CD4-positive, alpha-beta T cell treated with Interferon alpha-2 for 1 hour (primary cell): ENCODE measurements at places on chromosomes 11 and 22.

DNA sequence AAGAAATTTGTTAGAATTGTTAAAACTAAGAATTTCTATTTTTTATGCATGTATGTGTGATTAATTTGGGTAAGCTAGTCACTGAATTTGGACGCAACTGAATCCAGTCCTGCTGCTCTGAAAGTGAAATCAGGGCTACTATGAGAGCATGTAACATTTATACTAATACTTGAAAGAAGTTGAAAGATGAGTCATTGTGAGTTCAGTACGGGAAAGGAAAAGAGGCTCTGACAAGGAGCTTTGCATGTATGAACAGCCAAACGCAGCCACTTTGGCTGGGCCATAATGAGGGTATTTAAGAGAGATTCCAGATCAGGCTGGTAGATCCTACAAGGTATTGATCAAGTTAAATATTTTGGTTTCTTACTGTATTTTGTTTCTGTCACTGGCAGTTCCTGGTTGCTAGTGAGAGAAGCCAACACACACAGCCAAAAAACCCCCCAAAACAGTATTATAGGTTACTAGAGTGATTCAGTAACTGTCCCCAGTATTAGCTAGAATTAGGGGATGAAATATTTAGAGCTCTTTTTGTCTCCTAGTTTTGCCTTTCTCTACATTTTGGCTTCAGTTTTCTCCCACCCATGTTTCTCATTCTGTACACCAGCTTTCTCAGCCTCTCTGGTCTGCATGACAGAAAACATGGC is 14.1 kb downstream of the AASDHPPT start:
- no peak for DNase-seq

GRCh38 chr11:70605468-70605815 is 207.1 kb downstream of the CTTN start:
- no peak for DNase-seq

DNA sequence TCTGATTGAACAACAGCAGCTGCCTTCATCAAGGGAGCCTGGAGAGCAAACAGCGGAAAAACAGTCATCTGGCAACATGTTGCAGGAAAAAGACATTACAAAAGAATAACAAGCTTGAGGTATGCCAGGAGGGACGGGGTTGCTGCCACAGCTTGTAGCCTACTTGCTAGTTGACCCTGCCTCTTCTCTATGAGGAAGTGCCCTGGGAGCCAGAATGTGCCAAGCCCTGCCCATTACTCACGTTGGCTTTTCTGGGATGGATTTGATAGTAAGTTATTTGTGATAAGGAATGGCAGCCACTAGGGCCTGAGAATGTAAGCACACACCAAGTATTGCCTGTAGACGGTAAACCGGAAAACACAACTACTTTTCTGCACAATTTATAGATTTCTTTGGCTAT is 113.5 kb upstream of the KIRREL3 start:
- DNase-seq: no peak

GRCh38 chr22:21680830-21681565 is 15.2 kb downstream of the PPIL2 start:
- no peak for DNase-seq

GRCh38 chr11:95767498-95767897 is 22.1 kb downstream of the FAM76B start:
- DNase-seq: no peak

DNA sequence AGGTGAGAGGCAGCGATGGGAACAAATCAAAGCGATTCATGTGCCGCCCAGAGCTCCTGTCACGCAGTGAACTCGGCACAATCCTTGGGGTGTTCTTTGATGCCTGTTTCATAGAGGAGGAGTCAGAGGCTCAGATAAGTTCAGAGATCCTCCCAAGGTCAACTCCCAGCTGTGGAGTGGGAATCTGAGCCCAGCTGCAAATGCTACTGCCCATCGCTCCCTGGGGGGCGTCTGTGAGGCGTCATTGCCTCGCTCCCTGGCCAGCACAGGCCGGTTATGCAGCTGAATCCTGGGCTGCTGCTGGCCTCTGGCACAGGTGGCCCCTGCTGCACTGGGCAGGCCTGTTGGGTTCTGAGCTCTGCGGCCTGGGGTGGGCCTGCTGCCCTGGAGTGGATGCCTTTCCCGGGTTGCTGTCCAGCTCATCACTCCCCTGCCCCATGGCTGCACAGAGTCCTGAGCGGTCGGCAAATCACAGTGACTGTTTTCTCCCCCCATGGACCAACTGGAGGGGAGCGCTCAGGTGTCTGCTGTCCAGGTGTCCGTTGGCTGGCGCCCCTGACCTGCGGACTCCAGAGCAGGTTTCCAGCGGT is 36.3 kb upstream of the SHISAL1 start:
- DNase-seq: no peak

- peak; percentile 15 for DNase-seq
Observed at GRCh38 chr11:2385156-2386151, 8.3 kb downstream of the CD81 start.

- DNase-seq: no peak
Observed at GRCh38 chr22:27990879-27991278, 71.8 kb upstream of the PITPNB start.

GRCh38 chr11:91404344-91404743 is 820.3 kb upstream of the FAT3 start:
- no peak for DNase-seq

- no peak for DNase-seq
Observed at GRCh38 chr11:32527261-32528175, 56.1 kb upstream of the EIF3M start.

- no peak for DNase-seq
Observed at GRCh38 chr11:64721359-64721699, 1.7 kb downstream of the NRXN2 start.

DNA sequence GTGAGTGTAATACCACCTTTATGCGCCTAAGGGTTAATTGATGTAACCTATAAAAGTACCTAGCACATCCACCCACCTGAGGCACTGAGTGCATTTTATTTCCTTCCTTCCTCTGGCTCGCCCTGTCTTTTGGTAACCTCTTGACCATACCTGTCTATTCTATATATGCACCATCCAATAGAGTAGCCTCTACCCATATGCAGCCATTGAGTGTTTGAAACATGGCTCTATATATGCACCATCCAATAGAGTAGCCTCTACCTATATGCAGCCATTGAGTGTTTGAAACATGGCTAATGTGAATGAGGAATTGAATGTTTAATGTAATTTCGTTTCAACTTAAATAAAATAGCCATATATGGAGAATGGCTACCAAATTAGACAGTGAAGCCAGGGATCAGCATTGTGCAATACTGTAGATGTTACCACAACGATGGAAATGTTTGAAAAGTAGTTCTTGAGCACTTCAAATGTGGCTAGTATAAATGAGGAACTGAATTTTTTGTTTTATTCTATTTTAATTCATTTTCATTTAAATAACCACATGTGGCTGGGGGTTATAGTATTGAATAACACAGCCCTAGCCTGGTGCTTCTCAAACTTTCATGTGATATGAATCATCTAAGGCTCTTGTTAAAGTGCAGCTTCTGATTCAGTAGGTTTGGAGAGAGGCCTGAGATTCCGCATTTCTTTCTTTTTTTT is 33.8 kb downstream of the SLC35F2 start:
- peak; percentile 3 for DNase-seq

DNA sequence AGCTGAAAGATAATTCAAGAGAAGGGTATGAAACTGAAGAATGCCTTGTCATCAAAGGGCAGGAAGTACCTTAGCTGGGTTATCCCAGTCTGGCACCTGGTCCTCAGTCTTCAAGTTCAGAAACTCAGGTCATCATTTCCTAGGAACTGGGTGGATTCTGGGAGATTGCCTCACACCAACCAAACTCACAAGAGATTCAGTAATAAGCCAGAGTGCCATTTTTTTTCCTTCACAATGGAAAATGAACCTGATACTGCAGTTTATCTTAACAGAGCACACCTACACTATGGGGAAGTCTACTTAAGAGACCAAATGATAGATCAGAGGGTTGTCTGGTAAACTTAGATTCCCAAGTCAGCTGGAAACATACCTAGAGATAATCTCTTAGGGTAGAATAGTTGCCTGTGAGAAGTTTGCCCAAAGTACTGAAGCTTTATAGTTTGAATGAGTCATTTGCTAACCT is 3.8 kb upstream of the BUD13 start:
- DNase-seq: no peak

DNA sequence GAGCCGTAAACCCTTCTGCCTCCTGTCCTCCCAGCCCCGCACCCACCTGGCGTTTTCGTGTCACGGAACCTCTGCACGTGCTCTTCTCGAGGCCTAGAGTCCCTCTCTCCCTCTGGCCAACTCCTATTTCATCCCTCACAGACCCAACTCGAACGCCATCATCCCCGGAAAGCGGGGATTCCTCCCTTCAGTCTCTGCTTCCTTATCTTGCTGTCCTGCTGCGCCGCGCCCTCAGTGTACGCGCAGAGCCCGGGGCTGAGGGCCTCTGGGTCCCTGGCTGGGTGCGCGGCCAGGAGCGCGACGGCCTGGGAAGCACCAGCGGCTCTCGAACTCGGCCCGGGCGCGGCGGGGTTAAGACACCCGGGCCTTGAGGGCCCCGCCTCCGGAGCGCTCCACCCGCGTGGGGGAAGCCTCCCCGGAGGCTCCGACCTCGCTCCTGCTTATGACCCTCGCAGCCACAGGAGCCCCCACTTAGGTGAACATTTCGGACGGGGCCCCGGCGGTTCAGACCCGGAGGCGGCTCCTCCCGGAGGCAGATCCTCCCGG is 398 bp upstream of the ATG16L2 start:
- DNase-seq: peak; percentile 81

- DNase-seq: no peak
Observed at GRCh38 chr11:34721646-34722045, 100.8 kb downstream of the EHF start.

GRCh38 chr11:32115446-32115845 is 24.6 kb downstream of the RCN1 start:
- no peak for DNase-seq

DNA sequence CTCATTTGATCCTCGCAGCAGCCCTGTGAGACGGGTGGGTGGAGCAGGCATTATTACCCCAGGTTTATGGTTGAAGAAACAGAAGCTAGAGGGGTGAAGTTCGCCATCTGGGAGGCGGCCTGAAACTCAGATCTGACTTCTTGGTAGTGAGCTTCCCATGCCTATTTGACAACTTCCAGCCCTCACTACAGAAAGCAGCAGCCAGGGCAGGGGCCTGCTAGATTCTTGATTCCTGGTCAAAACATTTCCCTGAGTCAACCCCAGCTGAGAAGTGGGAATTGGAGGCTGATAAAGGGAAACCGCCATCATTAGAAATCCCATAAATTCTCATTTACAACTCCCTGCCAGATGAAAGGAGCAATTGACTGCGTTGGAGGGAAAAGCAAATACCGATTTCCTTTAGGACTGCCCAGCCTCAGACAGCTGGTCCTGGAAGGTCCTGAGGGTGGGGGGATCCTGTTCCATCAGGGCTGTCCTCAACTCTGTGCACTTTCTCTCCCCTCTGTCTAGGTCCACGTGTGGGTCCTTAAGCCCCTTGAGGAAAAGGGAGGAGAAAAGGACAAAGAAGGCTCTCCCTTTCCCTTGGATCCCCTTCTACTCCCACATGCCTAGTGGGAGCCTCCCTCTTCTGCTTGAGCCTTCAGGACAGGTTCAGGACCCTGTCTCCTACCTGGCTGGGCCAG is 10.2 kb upstream of the NECTIN1 start:
- DNase-seq: no peak

DNA sequence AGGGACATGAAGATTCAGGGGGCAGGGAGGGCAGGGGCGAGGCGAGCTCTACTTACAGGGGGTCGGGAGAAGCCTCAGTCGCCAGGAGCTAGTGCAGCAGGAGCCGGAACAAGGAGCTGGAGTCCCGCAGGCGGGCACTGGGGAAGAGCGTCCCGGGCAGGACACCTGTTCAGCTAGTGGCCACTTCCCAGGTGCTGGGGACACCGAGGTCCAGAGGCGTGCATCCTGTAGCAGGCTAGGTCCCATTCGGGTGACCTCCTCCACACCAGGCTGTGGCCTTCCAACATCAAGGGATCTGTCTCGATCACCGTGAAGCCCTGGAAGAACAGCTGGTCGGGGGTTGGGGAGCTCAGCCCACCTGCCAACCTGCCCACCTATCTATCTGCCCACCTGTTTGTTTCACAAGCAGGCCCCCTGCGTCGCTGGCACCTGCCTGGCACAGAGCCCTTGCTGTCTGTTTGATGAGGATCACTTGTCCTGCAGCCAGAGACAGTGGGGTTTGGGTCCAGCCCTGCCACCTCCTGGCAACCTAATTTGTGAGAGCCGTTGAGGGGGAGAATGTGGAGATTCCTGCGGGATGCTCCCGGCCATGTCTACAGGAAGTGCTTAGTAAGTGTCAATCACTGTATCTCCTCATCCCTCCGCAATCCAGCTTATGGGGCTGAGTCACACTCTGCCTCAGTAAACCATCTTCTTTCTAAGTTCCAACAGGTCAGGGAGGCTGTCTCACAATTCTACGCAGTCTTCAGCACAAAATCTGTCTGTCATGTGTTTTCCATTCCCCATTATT is 940.9 kb downstream of the BRD1 start:
- DNase-seq: no peak

GRCh38 chr11:34529643-34530042 is 16.0 kb upstream of the ELF5 start:
- no peak for DNase-seq

GRCh38 chr11:2175659-2176058 is 4.0 kb upstream of the TH start:
- DNase-seq: no peak

DNA sequence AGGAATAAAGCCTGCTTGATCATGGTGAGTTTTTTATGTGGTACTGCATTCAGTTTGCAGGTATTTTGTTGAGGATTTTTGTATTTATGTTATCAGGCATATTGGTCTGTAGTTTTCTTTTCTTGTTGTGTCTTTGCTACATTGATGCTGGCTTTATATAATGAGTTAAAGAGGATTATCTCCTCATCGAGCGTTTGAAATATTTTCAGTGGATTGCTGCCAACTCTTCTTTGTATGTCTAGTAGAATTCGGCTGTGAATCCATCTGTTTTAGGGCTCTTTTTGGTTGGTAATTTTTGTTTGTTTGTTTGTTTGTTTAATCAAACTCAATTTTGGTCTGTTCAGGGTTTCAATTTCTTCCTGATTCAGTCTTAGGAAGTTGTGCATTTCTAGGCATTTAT is 758.4 kb downstream of the KCNA4 start:
- DNase-seq: no peak

GRCh38 chr11:67617243-67617953 is 10.7 kb downstream of the NDUFV1 start:
- no peak for DNase-seq

GRCh38 chr11:1122664-1123002 is 35.1 kb upstream of the MUC5AC start:
- no peak for DNase-seq

- DNase-seq: no peak
Observed at GRCh38 chr22:33000342-33001280, 57.6 kb downstream of the SYN3 start.

- no peak for DNase-seq
Observed at GRCh38 chr11:253886-254270, 17.1 kb downstream of the PSMD13 start.

GRCh38 chr11:115042002-115042401 is 363.7 kb downstream of the NXPE2 start:
- no peak for DNase-seq

GRCh38 chr11:112651386-112651785 is 309.8 kb upstream of the NCAM1 start:
- DNase-seq: no peak

GRCh38 chr11:125481531-125481930 is 14.5 kb downstream of the FEZ1 start:
- no peak for DNase-seq

GRCh38 chr22:41888627-41889200 is 26.2 kb downstream of the SHISA8 start:
- DNase-seq: no peak

GRCh38 chr11:75441804-75442132 is 8.8 kb upstream of the KLHL35 start:
- no peak for DNase-seq

- no peak for DNase-seq
Observed at GRCh38 chr11:198236-198806, 5.4 kb downstream of the SCGB1C1 start.

- no peak for DNase-seq
Observed at GRCh38 chr11:36013950-36014897, 70.4 kb downstream of the LDLRAD3 start.
